ENCODE measurements at places on chromosomes 5 and 9.
A peak's percentile ranks its signal among the peaks of the same experiment; 100 is the strongest.

DNA sequence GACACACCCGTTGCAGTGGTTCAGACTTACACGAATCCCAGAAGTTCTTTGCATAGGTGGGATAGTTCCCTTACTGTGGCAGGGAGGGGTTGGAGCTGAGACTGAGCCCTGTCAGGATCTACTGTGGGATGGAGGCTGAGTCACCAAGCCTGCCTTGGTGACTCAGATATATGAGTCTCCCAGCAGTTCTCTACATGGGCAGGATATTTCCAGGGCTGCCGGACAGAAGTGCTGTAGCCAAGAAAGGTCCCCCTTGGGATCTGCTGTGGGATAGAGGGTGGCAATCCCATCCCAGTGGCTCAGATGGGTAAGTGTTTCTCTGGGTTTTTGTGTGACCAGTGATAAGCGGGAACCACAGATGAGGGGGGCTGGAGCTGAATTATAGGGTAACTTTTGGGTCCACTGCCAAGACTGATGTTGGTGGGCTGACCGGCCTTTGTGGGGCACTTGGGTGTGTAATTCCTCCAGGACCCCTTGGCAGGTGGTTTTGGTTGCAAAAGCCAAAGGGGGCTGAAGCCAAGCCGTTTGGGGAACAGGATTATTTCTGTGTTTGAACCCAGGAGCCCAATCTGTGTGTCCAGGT is 18.7 kb downstream of the XRCC4 start:
- peak; percentile 92 for DNase-seq

GRCh38 chr5:63655043-63655442 is 307.2 kb downstream of the HTR1A start:
- DNase-seq, result no peak

- DNase-seq, result no peak
Measured at GRCh38 chr5:93785475-93785874, 44.1 kb upstream of the POU5F2 start.

- peak; percentile 54 for DNase-seq
Measured at GRCh38 chr9:78261403-78262001, 25.6 kb downstream of the CEP78 start.

GRCh38 chr5:164422400-164422799 is 917.0 kb downstream of the MAT2B start:
- DNase-seq, result peak; percentile 25

- no peak for DNase-seq
Measured at GRCh38 chr5:145157841-145158240, 677.3 kb downstream of the PRELID2 start.

GRCh38 chr5:125659316-125660023 is 763.7 kb upstream of the GRAMD2B start:
- DNase-seq, result no peak

GRCh38 chr9:121852651-121853616 is 201.5 kb downstream of the DAB2IP start:
- no peak for DNase-seq

DNA sequence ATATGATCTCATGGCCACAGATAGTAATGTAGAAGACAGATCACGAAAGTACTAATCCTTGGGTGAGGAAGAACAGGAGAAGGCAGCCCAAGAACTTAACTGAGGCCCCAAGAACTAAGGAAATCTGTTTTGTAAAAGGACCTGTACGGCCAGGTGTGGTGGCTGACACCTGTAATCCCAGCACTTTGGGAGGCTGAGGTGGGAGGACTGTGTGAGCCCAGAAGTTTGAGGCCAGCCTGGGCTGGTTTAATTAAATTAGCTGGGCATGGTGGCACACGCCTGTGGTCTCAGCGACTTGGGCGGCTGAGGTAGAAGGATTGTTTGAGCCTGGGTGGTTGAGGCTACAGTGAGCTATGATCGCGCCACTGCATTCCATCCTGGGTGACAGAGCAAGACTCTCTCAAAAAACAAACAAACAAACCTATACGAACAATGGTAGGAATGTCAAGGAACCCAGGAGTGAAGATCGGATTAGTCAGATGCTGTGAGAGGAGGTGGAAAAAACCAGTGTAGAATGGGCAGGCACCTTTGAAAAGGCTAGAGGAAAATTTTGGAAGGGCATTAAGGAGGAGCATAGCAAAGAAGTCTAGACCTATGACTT is 283.8 kb upstream of the DMRT1 start:
- no peak for DNase-seq

DNA sequence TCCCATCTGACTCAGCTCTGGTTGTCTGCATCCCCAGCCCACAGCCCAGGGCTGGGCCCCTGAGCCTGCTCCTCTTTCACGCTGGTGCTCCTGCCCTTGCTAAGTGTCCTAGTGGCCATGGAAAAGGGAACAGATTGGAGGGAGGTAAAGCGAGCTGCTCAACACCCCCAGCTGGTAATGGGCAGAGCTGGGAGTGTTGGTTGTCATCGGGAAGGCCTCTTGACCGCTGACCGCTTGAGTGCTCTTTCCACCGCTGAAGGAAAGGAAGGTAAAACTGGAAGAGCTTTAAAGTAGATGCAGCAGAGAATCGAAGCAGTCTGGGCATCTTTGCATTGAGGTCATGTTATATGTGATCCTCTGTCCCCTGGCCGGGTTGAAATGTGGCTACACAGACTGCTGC is 60.2 kb downstream of the CRB2 start:
- no peak for DNase-seq

- no peak for DNase-seq
Measured at GRCh38 chr9:68690088-68690487, 15.0 kb upstream of the PIP5K1B start.

GRCh38 chr5:104186100-104186499 is 623.5 kb upstream of the NUDT12 start:
- peak; percentile 7 for DNase-seq

DNA sequence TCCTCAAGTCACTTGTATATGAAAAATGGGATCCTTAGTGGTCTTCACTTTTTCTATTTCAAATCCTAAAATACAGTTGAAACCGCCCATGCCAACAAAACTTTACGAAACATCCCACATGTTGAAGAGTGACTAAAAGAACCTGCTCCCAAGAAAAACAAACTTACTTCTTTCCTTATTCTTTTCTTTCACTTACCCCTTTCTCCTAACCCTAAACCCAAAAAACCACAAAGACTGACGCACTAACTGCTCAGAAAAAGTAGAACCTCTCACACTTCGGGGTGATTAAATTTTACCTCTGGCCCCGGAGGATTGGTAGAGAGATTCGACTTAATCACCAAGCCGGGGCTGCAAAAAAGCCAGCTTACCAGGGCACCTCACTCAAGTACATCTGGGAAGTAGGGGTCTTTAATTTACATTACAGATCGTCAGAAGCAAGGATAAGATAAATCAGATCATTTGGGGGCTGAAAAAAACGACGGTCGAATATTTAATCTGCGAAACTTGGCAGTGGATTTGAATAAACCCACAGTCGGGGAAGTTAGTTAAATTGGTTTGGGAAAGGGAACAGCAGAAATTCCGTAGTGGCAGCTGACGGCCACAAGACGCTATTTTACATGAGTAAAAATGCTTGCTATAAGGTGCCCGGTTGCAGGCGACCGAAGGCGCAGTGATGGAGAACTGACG is 1.3 kb downstream of the CDO1 start:
- DNase-seq, result peak; percentile 16

- DNase-seq, result no peak
Measured at GRCh38 chr5:55096861-55097260, 5.6 kb upstream of the GZMA start.

DNA sequence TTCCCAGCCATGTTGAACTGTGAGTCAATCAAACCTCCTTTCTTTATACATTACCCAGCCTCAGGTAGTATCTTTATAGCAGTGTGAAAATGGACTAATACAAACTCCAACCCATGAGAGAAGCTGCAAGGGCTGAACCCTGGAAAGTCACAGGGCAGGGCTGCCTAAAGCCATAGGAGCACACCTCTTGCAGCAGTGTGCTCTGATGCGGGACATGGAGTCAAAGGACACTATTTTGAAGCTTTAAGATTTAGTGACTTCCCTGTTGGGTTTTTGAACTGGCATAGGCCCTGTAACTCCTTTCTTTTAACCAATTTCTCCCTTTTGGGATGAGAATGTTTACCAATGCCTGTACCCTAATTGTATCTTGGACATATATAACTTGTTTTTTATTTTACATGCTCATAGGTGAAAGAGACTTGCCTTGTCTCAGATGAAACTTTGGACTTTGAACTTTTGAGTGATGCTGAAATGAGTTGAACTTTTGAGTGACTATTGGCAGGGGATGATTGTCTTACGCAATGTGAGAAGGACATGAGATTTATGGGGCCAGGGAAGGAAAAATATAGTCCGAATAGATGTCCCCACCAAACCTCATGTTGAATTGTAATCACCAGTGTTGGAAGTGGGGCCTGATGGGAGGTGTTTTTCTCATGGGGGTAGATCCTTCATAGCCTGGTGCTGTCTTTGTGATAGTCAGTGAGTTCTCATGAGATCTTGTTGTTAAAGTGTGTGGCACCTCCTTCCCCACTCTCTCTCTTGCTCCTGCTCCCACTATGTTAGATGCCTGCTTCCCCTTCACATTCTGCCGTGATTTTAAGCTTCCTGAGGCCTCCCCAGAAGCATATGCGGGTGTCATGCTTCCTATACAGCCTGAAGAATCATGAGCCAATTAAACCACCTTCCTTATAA is 159.5 kb upstream of the SPEF2 start:
- DNase-seq, result no peak

DNA sequence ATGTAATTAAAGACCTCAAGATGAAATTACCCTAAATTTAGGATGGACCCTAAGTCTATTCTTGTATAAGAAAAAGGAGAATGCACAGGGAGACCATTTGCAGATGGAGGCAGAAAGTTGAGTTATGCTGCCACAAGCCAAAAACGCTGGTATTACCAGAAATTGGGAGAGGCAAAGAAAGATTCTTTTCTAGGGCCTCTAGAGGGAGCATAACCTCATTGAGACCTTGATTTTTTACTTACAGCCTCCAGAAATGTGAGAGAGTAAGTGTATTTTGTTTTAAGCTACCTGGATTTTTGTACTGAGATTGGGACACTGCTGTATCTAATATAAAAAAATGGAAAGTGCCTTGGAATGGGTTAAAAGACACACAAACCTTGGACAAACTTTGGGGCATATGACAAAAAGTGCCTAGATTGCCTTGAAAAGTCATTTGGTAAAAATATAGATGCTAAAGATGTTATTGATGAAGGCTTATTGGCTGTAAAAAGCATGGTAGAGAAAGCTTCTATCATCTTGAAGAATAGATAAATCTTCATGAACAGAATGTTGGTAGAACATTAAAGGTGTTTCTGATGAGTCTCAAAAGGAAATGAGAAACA is 174.7 kb upstream of the PRDM9 start:
- no peak for DNase-seq

- no peak for DNase-seq
Measured at GRCh38 chr5:174343826-174344225, 298.3 kb downstream of the NSG2 start.

- DNase-seq, result peak; percentile 93
Measured at GRCh38 chr5:65742565-65743231, 20.7 kb downstream of the NLN start.

GRCh38 chr5:122129306-122129705 is at the start of gene ZNF474:
Gene ZNF474, plus strand, starts transcription at chr5:122129546. Its CDS starts 22,445 bp downstream, at chr5:122151991.
- peak; percentile 97 for DNase-seq

- no peak for DNase-seq
Measured at GRCh38 chr9:124788542-124789217, 11.7 kb downstream of the OLFML2A start.

DNA sequence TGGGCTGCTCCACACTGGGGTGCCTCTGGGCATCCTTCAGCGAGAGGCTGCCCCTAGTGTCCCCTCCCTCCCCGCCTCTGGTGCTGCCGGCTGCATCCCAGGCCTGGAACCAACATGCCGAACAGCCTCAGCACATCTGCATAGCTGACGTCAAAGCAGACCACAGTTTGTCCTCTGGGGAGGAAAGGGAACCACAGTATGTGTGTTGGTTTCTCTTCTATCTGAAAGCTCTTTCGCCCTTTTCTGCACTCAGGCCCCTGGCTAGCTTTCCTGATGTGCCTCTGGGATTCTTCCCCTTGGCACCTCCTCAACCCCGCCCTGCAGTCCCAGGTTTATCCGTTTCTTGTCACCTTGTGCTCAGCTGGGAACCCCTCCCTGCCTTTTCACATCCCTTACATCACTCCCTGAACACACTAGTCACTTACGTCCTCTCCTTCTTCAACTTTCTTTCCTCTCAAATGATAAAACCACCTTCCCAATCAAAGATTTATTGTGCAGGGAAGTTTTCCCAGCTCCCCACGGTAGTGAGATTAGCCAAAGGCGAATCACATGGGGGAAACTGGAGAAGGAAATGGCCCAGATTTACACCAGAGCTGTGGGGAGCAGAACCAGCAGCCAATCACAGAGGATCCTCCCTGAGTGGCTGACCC is 35.5 kb upstream of the B4GALT1 start:
- peak; percentile 25 for DNase-seq

DNA sequence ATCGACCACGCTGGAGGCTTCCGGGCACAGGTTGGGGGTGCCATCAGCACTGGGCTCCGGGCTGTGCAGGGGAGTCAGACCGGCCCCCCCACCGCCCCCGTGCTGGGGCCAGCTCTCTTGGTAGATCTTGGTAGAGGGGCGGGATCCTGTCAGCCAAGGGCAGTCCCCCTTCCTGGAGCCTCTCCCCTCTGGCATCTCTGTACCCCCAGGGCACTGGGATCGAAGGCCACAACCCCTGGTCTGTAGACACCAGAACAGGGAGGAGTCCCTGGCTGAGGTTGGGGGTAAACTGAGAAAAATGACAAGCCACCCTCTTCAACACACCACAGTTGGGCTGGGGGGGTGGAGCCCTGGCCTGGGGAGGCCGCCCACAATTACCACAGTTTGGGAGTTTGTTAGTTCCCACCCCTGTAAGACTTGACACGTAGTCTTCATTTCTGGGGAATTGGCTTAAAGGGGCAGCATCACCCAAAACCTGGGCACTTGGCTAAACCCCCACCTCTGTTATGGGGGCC is 882 bp downstream of the CERCAM start:
- peak; percentile 28 for DNase-seq

GRCh38 chr5:176797456-176798050 is 12.8 kb upstream of the UNC5A start:
- no peak for DNase-seq

DNA sequence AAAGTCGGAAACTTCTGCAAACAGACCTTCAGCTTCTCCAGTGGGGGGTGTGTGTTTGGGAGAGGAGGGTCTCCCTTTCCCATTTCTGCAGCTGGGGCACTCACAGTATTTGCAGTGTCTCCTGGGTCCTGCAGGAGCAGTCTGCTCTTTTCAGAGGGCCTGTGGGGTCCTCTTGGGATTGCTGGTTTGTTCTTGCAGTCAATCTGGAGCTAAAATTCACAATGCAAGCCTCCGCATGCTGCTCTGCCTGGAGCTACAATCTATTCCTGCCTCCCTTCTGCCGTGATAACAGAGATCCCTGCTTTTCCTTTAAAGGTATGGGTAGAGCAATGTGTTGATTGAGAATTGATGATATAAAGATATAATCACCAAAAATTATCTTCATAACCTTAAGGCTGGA is 43.2 kb downstream of the ZNF462 start:
- no peak for DNase-seq
